Islet precursor cell (in vitro differentiated cells): ENCODE measurements at places on chromosomes 1 and 21.

- no peak for DNase-seq
Measured at GRCh38 chr1:175297291-175297690, 104.7 kb upstream of the KIAA0040 start.

GRCh38 chr1:116368241-116368640 is 4.8 kb upstream of the ATP1A1 start:
- no peak for DNase-seq

DNA sequence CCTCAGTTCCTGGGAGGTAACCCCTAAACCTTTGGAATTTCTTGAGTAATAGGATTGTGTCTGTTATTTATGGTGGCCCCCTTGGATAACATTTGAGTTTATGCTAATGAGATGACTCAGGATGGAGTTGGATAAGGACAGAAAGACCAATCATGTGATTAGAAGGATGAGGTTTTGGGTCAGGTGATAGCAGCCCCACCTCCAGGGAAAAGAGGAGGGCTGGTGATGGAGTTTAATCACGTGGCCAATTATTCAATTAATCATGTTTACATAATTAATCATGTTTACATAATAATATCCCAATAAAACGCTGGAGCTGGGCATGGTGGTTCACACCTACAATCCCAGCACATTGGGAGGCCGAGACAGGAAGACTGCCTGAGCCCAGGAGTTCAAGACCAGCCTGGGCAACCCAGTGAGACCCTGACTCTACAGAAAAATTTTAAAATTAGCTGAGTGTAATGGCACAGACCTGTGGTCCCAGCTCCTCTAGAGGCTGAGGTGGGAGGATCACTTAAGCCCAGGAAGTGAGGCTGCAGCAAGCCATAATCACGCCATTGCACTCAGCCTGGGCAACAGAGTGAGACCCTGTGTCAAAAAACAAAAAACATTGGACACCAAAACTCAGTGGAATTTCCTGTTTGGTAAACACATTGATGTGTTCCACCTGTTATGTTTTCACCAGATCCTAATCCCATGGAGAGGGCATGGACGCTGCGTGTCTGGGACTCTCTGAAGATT is 73.3 kb downstream of the NUP210L start:
- DNase-seq: no peak

DNA sequence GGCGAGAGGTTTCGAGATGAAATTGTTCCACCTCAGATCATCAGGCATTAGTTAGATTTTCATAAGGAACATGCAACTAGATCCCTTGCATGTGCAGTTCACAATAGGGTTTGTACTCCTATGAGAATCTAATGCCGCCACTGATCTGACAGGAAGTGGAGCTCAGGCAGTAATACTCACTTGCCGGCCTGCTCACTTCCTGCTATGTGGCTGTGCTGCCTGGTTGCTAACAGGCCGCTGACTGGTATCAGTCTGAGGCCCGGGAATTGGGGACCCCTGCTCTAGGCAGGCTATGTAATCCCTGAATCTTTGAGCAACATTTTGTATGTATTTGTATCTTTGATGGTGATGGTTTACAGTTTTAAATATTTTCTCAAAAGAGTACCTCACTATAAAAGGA is 32.5 kb downstream of the XKR8 start:
- DNase-seq: no peak

DNA sequence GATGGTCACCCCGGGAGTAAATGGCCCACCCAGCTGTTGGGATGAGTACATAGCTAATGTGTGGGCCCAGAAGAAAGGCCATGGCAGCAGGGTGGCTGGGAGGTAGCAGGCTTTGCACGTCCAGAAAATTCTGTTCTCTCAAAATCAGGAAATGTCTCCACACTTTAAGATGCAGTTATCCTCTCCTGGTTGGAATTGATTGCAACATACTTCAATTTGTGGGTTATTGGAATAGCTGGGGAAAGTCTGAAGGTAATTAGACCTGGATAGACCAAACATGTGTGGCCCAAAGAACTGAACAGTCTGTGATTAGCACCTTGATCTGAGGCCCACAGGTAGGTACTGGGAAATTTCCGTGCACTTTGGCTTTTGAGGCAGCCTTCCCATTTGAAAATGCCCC is 30.2 kb downstream of the COA7 start:
- DNase-seq: no peak

DNA sequence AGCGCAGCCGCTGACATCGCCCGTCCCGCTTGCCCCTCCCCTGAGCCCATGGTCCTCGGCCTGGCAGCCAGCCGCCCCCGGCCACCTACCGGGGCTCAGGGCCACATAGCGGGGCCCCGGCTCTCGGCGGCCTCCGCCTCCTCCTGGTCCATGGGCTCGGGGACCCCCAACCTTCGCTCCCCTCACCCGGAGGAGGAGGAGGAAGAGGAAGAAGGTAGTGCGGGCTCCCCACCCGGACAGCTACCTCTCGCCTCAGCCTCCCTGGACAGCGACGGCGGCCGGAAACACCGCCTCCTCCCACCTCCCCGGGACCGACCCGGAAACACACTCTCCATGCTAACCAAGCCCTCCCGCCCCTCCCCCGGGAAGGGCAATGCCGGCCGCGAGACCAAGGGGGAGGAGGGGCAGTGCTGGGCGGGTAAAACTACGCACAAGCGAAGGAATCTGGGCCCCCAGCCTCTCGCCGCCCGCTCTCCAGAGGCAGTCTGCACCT is at the start of gene KIAA0319L:
Gene KIAA0319L, minus strand, starts transcription at position 286 of the 493 bp plus-strand sequence. CDS start 2,912 bp downstream, outside the sequence.
- DNase-seq: peak; percentile 89

DNA sequence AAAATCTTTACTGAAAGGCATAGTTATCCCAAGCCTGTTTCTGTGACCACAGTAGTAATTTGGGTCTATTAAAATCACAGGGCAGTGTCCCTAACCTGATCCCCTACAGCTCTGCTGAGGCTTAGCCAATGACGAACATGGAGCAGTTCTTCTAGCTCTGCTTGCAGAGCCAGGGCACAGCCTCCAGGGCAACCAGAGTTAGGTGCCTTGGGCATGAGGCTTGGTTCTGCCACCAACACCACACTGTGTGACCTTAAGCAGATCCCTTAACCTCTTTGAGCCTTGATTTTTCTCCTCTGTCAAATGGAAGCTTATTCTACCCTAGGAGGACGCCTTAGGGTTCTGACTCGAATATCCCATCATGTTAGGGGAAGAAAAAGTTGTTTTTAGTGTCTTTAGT is 86.7 kb upstream of the TLR5 start:
- DNase-seq: no peak

DNA sequence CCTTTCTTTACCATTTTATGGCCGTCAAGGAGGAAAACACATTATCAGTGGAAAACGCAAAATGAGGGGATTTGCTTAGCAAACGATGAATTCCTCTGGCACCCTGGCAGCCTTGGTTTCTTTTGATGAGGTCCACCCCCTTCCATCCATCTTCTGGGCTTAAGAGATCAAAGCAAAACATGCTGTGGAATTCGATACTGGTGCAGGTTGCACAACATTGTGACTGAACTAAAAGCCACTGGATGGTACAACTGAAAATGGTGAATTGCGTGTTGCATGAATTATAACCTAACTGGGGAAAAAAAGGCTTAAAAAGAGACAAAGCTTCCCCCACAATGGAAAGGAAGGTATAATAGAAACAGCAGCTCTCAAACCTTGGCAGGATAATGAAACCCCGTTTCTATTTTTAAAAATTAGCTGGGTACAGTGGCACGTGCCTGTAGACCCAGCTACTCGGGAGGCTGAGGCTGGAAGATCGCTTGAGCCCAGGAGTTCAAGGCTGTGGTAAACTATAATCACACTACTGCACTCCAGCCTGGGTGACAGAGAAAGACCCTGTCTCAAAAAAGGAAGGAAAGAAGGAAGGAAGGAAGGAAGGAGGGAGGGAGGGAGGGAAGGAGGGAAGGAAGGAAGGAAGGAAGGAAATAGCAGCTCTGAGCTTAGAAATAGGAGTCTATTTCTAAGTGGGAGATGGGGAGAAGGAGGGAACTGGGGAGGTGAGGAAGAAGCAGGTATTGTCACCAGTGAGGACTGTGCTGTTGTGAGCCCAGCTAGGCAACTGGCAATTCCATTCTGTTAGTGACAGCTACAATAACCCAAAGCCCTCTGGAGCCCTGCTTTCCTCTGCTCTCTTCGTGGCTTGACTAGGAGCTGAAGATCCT is 29.0 kb upstream of the LGALS8 start:
- no peak for DNase-seq

GRCh38 chr1:64801851-64802523 is 57.1 kb downstream of the RAVER2 start:
- DNase-seq: no peak

DNA sequence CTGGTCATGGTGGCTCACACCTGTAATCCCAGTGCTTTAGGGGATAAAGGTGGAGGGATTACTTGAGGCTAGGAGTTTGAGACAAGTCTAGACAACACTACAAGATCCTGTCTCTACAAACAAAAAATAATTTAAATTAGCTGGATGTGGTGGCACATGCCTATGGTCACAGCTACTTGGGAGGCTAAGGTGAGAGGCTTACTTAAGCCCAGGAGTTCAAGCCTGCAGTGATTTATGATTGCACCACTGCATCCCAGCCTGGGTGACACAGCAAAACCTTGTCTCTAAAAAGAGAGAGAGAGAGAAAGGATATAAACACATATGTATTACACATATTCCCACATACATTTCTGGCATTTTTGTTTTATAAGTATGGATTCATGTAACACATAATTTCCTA is 325.2 kb downstream of the DUSP10 start:
- no peak for DNase-seq

DNA sequence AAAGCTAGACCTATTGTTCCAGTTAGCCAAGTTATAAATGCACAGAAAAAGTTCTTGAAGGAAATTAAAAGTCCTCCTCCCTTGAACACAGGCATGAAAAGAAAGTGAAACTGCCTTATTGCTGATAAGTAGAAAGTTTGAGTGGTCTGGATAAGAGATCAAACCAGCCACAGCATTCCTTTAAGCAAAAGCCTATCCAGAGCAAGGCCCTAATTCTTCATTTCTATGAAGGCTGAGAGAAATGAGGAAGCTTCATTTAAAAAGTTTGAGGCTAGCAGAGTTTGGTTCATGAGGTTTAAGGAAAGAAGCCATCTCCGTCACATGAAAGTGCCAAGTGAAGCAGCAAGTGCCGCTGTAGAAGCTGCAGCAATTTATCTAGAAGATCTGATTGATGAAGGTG is 2.7 kb upstream of the SSX2IP start:
- no peak for DNase-seq

- DNase-seq: no peak
Measured at GRCh38 chr1:91604632-91605031, 104.0 kb downstream of the CDC7 start.

DNA sequence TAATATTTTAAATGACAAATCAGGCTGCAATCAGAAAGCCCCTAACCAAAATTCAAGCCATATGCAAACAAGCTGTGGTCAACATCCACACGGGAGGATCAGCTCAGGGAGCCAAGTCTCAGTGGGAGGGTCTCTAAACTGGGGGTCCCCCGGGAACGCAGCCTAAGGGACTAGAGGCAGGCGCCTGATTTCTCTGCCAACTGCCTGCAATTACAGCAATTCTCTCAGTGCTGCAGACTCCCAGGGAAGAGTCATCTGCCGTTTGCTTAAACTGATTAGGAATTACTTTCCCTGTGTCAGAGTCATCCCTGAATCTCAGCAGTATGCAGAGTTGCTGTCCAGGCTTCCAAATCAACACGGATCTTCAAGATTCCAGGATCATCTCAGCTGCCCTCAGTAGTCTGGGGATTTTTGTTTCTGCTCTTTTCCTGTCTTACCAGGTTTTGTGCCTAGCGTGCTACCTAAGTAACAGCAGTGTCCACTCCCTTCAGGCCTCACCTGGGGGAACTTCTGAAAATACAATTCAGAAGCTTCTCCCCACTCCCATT is 247.8 kb downstream of the RRAGC start:
- DNase-seq: no peak

GRCh38 chr1:154739654-154740053 is 130.4 kb downstream of the KCNN3 start:
- peak; percentile 29 for DNase-seq

GRCh38 chr1:6880951-6881690 is 95.9 kb downstream of the CAMTA1 start:
- DNase-seq: no peak

GRCh38 chr1:47766832-47767740 is 230.1 kb downstream of the TRABD2B start:
- DNase-seq: no peak

GRCh38 chr1:30507401-30508174 is 215.8 kb downstream of the MATN1 start:
- no peak for DNase-seq

DNA sequence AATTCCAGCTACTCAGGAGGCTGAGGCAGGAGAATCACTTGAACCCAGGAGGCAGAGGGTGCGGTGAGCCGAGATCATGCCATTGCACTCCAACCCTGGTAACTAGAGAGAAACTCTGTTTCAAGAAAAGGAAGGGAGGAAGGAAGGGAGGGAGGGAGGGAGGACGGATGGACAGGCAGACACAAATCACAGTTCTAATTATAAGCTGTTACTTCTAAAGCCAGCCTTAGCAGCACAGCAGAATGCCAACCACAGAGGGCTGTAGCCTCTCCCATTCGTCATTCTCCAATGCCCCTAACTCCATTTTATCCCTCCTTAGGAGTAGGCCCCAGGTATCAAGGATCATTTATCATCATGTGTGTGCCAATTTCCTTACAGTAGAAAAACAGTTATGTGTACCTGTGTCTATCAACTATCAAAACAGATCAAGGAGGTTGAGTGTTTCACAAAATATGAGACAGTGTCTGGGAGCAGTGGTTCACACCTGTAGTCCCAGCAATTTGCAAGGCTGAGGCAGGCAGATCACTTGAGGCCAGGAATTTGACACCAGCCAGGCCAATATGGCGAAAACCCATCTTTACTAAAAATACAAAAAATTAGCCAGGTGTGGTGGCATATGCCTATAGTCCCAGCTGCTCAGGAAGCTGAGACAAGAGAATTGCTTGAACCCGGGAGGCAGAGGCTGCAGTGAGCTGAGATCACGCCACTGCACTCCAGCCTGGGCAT is 19.1 kb downstream of the USP48 start:
- no peak for DNase-seq

GRCh38 chr1:182389619-182390047 is 2.0 kb downstream of the GLUL start:
- DNase-seq: no peak
